ENCODE measurements at places on chromosomes 3 and 15.

- no peak overlapping the region for H3K27ac ChIP-seq
- H3K27me3 ChIP-seq: no peaks in the 10 kb centered on the region
Observed at GRCh38 chr15:96079041-96079440, 251.5 kb upstream of the NR2F2 start.

GRCh38 chr3:186540835-186541226 lies 3.3 kb downstream of the CRYGS start:
- H3K4me3 ChIP-seq: no peak overlapping the region
- no peak overlapping the region for H3K27ac ChIP-seq
- H3K36me3 ChIP-seq: peaks cover 4% of the 10 kb centered on the region
- DNase-seq: no peak

DNA sequence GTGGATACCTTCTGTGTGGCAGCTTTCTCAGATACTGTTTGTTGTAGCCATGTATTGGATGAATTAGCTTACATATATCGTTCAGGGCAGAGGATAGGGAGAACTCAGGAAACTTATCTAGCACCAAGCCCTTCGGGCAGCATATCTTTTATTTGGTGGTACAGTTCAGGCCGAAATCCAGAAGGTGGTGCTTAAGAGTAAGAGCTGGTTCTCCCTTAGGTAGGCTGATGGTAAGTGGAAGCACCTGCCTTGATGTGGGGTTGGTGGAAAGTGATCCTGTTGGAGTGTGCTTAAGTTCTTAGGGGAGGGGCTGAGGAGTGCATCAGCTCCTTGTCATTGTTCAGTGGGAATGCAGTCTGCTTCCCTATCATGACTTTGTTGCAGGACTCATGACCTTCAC lies 187.5 kb downstream of the DOCK3 start:
- no peak for DNase-seq
- no peaks in the 10 kb centered on the region for H3K36me3 ChIP-seq
- H3K4me3 ChIP-seq: no peak overlapping the region
- H3K27ac ChIP-seq: no peak overlapping the region
- no peaks in the 10 kb centered on the region for H3K4me1 ChIP-seq
- peaks cover 2% of the 10 kb centered on the region for H3K27me3 ChIP-seq

- no peak for DNase-seq
- no peaks in the 10 kb centered on the region for H3K27me3 ChIP-seq
- no peaks in the 10 kb centered on the region for H3K36me3 ChIP-seq
- no peaks in the 10 kb centered on the region for H3K4me1 ChIP-seq
- no peak overlapping the region for H3K27ac ChIP-seq
Observed at GRCh38 chr15:43280996-43281395, 14.3 kb upstream of the TGM5 start.

DNA sequence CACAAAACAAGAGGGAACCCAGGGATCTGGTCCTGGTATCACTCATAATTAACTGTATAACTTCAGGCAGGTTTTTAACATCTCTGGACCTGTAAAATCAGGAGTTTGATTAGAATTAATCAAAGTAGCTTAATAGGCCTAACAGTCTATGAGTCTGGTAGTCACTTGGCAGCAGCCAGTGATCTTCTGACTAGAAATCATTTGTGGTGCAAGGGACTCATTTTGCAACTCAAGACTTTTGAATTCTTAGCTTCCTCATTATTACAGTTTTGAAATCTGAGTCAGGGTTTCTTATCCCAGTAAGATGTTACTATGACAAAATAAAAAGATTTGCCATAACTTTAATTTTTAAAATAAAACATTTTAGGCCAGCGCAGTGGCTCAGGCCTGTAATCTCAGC lies 70.8 kb downstream of the TMCC1 start:
- H3K4me3 ChIP-seq: no peak overlapping the region
- peaks cover 2% of the 10 kb centered on the region for H3K4me1 ChIP-seq
- DNase-seq: no peak
- H3K36me3 ChIP-seq: peaks cover 6% of the 10 kb centered on the region

DNA sequence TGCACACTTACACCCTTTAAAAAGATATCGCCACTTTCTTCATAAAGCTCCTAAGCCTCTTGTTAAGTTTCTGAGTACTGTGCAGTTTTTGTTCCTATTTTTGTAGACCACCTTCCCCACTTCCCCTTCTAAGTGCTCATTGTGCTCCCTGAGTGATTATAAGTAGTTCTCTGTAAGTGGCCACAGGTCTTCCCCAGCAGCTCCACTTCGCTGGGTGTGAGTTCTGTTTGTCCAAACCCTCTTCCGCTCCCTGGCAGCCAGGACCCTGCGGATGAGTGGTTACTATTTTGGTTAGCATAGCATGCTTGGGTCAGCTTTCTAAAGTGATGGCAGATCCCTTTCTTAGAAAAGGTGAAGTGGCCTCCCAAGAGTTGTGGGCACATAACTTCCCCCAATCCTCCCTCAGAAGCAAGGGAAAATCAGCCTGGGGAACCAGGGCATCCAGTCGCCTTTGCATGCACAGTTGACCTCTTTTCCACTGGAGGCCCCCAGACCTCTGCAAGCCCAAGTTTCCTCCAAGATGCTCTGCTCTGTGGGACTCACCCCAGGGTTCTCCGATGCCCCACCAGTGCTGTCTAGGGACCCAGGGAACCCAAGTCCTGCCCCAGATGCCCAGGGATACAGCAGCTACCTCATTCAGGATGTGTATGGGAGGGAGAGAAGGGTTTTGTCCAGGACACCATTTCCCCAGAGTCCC lies 69.6 kb downstream of the ATP10A start:
- no peak overlapping the region for H3K27ac ChIP-seq
- no peaks in the 10 kb centered on the region for H3K27me3 ChIP-seq
- no peak overlapping the region for H3K4me3 ChIP-seq

DNA sequence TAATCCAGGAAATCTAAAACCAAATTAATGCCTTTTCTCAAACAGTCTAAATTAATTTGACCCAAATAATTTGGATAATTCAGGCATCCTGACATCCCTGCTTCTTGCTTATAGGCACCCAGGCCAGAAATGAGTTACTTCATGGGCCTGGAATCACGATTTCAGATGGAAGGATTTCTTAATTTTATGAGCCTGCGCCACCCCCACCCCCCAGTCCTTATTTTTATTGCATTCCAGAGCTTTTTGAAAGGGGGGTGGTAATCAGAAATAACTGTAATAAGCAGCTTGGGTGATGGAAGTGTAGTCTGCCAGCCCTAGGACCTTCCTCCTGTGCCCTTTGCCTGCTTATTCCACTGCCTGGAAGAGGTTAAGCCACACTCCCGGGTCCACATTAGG lies 1.3 kb downstream of the AP2M1 start:
- H3K36me3 ChIP-seq: peaks cover 42% of the 10 kb centered on the region
- H3K27me3 ChIP-seq: no peaks in the 10 kb centered on the region
- no peak overlapping the region for H3K27ac ChIP-seq
- peak overlapping the region; percentile 87 for H3K4me3 ChIP-seq

- H3K4me1 ChIP-seq: no peaks in the 10 kb centered on the region
- no peak overlapping the region for H3K27ac ChIP-seq
- no peaks in the 10 kb centered on the region for H3K27me3 ChIP-seq
- H3K4me3 ChIP-seq: no peak overlapping the region
- DNase-seq: no peak
Observed at GRCh38 chr3:31406896-31407295, 125.8 kb upstream of the STT3B start.

GRCh38 chr15:58605931-58606530 lies 143.5 kb downstream of the ADAM10 start:
- no peak overlapping the region for H3K4me3 ChIP-seq
- DNase-seq: no peak
- no peaks in the 10 kb centered on the region for H3K4me1 ChIP-seq
- no peak overlapping the region for H3K27ac ChIP-seq

DNA sequence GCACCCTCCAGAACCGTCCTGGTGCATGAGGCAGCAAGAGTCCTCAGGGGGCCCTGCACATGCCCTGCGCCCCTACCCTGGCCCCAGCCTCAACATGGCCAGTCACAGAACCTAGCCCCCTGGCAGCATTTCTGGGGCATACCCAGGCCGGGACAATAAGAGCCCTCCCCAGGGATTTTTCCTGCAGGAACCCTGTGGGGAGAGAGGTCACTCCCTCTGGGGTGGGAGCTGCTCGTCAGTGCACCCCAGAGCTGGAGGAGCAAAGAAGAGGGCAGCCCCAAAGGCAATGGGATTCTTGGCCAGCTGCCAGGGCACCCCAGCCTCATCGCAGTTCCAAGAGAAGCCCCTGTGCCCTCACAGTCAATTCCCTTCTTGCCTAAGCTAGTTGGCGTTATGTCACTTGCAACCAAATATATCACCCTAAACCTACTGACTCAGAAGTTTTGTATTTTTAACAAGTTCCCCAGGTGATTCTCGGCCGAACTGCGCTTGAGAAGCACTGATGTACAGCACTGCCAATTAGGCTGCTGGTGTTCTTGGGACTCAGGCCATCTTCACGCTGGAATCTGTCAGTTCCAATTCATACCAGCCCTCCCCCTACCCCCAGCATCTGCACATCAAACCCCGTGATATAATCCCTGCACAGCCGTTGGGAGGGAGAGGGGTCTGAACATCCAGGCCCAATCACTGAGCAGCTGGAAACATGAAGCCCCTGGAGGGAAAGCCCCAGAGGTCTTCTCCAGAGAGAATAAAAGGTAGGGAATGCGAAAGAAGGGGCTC lies 87.5 kb upstream of the PRR20G start:
- H3K4me3 ChIP-seq: no peak overlapping the region
- no peak for DNase-seq

DNA sequence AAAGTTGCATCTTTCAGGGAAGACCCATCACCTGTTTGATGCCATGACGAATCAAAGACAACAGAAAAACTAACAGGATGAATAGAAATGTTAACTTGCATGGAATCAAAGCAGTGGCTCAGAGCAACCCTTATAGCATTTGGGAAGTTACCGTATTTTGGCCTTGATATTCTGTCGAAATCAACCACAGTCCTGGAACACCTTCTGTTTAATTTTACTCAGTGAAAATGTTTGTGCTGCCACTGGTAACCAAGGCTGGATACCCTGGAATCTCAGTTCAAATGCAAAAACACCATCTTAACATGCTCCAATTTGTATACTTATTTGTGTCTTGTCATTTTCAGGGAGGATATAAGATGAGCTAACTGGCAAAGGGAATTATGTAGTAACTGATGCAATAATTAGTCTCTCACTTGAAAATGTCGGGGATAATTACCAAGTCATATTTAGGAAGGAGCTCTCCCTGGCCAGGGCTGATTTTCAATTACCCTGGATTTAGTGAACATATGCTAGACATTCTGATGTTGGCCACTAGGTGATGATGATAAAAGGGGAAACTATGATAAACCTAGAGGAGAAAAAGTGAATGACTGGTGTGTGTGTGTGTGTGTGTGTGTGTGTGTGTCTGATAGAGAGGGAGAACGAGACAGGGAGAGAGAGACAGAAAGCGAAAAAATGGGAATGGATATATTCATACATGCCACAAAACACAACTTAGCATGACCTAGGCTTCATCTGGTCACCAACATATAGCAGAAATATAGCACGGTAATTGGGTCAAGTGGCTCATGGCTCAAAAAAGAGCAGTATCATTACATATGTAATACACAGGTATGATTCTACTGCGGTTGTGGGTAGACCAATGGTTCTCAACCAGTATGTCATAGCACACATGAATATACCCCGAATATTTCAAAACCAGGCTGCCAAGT lies 19.0 kb upstream of the PRICKLE2 start:
- no peaks in the 10 kb centered on the region for H3K4me1 ChIP-seq
- H3K36me3 ChIP-seq: no peaks in the 10 kb centered on the region
- no peak overlapping the region for H3K27ac ChIP-seq

- peak within 1 kb of the TSS; percentile 65 for H3K4me3 ChIP-seq
- H3K4me1 ChIP-seq: peaks cover 29% of the 10 kb centered on the region
- peak; percentile 54 for DNase-seq
Observed at GRCh38 chr3:127628788-127629466, at the start of gene PODXL2. Gene PODXL2 (plus strand): TSS chr3:127629185. CDS start chr3:127629220, 35 bp downstream.

GRCh38 chr3:177977381-177978158 lies 558.7 kb upstream of the KCNMB2 start:
- no peaks in the 10 kb centered on the region for H3K27me3 ChIP-seq
- H3K27ac ChIP-seq: no peak overlapping the region
- H3K4me1 ChIP-seq: no peaks in the 10 kb centered on the region

DNA sequence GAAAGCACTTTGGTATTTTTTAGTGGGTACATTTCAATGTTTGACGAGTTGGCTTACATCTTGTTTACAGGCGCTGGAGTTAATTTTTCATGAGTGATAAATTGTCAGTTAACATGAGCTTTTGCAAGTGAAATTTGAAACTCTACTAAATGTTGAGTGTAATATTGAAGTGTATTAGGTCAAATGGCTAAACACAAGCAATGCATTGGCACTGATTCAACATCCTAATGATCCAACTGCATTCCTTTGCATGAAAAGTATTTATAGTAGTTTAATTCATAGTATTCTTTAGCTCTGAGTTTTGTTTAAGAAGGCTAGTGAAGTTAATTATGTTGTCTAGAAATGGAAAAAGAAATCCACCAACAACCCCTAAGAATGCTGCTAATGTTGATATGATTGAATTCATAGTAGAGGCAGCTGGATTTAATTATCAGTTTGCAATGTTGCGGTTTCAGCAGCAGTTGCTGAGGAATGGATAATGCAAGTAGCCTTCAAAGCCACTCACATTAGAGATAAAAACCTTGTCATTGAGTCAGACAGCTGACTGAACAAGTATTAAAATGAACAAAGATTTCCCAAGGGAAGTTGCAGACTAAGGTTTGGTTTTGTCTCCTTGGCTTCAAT lies 245.6 kb upstream of the GOLIM4 start:
- no peaks in the 10 kb centered on the region for H3K36me3 ChIP-seq
- no peak overlapping the region for H3K27ac ChIP-seq
- DNase-seq: no peak
- H3K4me1 ChIP-seq: no peaks in the 10 kb centered on the region
- H3K4me3 ChIP-seq: no peak overlapping the region

DNA sequence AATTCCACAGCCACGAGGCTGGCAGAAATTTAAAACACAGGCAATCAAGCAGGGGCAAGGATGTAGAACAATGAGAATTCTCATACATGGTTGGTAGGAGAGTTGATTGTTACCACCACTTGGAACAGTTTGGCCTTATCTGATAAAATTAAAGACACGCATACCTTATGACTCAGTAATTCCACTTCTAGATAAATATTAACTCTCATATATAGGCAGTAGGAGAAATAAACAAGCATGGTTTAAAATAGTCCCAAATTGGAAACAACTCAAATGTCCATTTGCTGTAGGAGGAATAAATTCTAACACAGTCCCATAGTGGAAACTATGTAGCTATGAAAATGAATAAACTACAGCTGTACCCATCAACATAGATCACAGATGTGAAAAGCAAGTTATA lies 42.3 kb upstream of the USP3 start:
- no peaks in the 10 kb centered on the region for H3K27me3 ChIP-seq
- H3K4me3 ChIP-seq: no peak overlapping the region
- no peaks in the 10 kb centered on the region for H3K36me3 ChIP-seq
- no peak for DNase-seq
- no peak overlapping the region for H3K27ac ChIP-seq

DNA sequence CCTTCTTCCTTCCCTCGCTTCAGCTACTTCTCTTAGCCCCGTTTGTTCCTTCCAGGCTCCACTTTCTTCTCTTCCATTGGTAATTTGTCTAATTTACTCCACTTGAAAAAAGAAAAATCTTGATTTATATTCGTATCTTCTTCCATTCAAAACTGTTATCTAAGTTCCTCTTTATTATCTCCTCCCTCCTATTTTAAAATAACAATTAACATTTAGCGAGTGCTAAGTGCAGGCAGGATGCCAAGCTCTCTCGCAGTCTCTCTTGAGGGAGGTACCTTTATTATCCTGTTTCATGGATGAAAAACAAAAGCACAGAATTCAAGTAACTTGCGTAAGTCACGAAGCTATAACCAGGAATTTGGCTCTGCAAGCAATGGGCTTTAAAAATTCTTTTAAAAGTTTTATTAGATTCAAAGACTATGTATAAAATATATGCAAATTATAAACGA lies 418.9 kb upstream of the NAALADL2 start:
- no peaks in the 10 kb centered on the region for H3K36me3 ChIP-seq
- peak overlapping the region; percentile 48 for H3K4me3 ChIP-seq
- H3K27me3 ChIP-seq: peaks cover 38% of the 10 kb centered on the region
- no peak for DNase-seq
- H3K4me1 ChIP-seq: no peaks in the 10 kb centered on the region
- H3K27ac ChIP-seq: no peak overlapping the region

Data from CD4-positive, alpha-beta T cell (primary cell).